ENCODE measurements at places on chromosomes 3 and 15.
A peak's percentile ranks its signal among the peaks of the same experiment; 100 is the strongest.

DNA sequence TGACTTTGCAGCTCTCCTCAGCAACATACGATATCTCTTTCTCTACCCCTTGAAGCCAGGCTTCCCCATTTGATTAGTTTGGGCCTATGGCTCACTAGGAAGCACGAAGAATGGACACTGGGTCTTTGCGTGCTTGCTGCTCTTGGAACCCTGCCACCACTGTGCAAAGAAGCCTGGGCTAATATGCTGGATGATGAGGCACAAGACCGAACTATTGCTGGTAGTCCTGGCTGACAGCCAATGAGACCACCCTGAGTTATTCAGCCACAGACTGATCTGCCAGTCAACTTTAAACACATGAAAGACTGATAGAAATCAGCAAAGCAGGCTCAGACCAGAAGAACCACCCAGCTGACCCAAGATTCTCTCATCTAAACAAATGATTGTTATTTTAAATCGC lies 250.3 kb downstream of the CBLB start:
- no peak for DNase-seq

DNA sequence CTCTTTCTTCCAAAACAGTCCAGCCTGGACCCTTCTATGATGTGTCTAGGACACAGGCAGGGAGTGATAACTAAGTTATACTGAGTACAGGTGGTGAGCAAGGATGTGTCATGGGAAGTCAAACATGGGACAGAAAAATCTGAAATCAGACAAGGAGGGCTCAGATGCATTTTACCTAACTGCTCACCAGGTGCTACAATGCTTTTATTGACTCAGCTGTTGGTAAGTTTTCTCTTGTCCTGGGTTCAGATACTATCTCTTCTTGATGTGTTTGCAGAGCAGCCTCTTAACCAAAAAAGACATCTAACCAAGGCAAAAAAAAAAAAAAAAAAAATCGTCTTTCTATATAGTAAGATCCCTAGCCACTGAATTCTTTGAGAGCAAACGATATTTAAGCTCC lies 378.6 kb downstream of the VPS13C start:
- DNase-seq = no peak

GRCh38 chr3:59450946-59451763 lies 401.3 kb upstream of the CFAP20DC start:
- no peak for DNase-seq

- no peak for DNase-seq
These were observed 4.3 kb downstream of the IRAK2 start for GRCh38 chr3:10169000-10169496.

GRCh38 chr3:47315069-47315647 lies 32.4 kb downstream of the KLHL18 start:
- no peak for DNase-seq

- DNase-seq = no peak
These were observed 216.3 kb downstream of the STAG1 start for GRCh38 chr3:136535906-136536305.

GRCh38 chr15:80523746-80524145 lies 119.6 kb downstream of the ARNT2 start:
- DNase-seq = no peak

GRCh38 chr15:84702961-84703482 lies 12.9 kb downstream of the SEC11A start:
- DNase-seq = no peak

GRCh38 chr15:95845862-95846515 lies 484.5 kb upstream of the NR2F2 start:
- no peak for DNase-seq

DNA sequence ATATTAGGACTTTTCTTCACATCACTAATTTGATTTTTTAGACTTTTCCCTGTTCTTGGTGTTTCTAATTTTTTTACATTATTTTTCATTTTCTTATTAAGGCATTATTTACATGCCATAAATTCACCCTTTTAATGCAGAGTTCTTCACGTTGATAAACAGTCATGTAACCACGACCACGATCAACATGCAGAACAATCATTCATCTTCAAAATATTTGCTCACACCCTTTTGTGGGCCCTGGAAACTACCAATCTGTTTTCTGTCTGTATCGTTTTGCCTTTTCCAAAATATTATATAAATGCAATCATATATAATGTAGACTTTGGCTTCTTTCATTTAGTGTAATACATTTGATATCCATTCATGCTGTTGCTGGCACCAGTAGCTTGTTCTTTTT lies 48.7 kb downstream of the ARRDC4 start:
- no peak for DNase-seq

- DNase-seq = no peak
These were observed 122.2 kb downstream of the SYNPR start for GRCh38 chr3:63400246-63400860.

DNA sequence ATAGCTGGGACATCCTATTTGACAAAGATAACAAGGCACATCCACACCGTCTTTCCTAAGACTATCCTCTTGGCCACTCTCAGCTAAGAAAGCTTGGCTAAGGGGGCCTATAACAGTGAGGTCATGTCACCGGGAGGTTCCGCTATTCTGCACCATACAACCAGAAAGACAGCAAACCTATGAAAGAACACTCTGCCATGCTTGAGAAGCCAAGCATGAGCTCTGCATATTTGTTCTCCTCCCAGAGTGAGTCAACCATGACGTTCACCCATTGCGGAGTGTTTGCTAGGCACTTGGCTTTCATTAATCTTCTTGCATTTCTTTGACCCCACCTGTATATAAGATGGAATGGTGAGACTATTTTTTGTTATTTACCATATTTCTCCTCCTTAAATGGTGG lies 141.2 kb downstream of the GMNC start:
- peak; percentile 91 for DNase-seq

GRCh38 chr3:14784087-14784681 lies 34.6 kb upstream of the FGD5 start:
- DNase-seq = no peak

- no peak for DNase-seq
These were observed 26.7 kb upstream of the OR5K4 start for GRCh38 chr3:98326945-98327344.

DNA sequence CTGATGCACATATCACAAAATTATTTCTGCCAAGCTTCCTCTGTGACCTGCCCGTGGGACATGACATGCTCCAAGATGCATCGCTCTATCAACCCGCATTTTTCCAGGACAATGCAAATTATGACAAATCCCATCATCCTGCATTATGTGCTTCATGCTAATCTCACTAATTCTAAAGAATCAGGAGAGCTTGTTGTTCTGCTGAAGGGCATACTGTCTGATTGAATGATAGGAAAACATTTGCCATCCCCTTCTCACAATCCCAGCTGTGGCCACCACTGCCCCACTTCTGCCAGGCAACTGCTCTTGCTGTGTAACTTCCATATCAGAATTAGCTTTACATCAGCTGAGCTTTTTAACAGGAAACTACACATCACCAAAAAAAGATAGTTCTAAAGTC lies 203.5 kb upstream of the NANOGP8 start:
- no peak for DNase-seq

DNA sequence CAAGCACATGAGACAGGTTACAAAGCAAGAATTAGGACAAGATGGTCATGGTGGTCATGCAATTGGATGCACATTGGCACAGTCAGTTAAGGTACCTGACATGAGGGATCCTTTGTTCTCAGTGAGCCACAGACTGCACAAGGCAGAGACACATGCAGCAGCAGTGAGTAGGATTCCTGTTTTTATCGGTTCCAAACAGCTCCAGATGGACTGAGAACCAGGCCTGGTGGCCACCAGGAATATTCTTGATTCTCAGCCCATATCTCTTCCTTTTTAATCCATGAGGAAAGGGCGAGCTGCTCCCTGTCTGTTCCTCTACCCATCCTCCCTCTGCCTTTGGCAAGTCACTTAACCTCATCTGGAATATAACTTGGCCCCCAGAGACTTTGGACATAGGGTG lies 410.8 kb downstream of the GAP43 start:
- no peak for DNase-seq

GRCh38 chr3:74621581-74621980 lies 7.1 kb upstream of the CNTN3 start:
- no peak for DNase-seq

GRCh38 chr3:123741041-123741511 lies 143.1 kb downstream of the MYLK start:
- no peak for DNase-seq

GRCh38 chr15:60611592-60612346 lies 132.8 kb upstream of the ICE2 start:
- DNase-seq = no peak

- no peak for DNase-seq
These were observed 296.8 kb downstream of the RORA start for GRCh38 chr15:60932051-60932915.

DNA sequence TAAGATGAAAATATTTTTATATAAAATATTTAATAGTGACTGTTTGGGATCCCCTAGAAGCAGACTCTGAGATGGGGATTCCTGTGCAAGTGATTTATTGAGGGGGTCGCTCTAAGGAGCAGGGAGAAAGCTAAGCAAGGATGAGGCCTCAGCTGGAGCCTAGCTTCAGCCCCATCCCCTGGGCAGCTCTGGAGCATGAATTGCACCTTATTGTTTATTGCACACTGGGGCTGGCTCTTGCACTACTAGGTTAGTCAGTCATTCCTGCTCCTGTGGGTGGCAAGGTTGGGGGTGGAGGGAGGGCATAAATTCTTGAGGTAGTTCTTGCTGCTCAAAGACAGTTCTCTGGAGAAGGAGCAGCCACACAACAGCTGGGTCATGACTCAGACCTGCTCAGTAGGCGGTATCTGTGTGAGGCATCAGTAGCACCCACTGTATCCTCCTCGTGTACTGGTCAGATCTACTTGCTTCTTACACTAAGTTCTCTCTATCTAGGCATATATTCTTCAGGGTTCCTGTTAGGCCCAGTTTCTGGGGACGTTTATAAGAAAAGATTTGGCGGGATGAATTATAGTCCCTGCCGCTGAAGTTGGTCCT lies 27.2 kb upstream of the TNFSF10 start:
- no peak for DNase-seq

- no peak for DNase-seq
These were observed 310.1 kb upstream of the NAALADL2 start for GRCh38 chr3:174548841-174549623.

DNA sequence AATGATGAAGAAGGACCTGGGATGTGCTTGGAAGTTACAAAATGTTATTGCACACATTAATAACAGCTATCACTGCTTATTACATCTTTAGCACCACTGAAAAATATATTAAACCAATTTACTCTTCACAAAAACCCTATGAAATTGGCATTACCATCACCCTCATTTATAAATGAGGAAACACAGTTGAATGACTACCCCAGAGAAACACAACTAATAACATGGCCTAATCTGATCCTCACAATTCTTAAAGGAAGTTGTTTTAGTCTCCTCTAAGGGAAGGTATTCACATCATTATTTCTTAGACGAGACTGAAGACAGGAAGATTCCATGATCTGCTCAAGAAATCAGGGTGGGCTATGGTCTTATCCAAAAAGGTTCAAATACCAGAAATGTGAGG lies 35.9 kb downstream of the INO80 start:
- DNase-seq = no peak

DNA sequence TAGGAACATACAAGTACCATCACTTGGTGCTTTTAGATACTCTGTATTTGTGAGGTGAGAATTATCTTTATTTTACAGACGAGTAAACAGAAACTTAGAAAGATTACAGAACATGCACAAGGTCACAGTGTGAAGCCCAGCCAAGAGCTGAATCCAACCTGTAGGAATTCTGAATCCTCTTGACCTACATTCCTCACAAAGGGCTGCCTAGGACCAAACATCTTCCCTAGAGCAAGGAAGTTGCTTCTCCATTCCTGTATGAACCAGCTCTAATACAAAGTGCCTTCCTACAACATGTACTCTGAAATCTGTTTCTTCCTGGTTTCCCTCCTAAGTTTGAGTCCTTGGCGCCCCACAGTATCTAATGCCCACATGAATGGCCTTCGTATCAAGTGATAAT lies 2.9 kb downstream of the HDGFL3 start:
- DNase-seq = no peak

DNA sequence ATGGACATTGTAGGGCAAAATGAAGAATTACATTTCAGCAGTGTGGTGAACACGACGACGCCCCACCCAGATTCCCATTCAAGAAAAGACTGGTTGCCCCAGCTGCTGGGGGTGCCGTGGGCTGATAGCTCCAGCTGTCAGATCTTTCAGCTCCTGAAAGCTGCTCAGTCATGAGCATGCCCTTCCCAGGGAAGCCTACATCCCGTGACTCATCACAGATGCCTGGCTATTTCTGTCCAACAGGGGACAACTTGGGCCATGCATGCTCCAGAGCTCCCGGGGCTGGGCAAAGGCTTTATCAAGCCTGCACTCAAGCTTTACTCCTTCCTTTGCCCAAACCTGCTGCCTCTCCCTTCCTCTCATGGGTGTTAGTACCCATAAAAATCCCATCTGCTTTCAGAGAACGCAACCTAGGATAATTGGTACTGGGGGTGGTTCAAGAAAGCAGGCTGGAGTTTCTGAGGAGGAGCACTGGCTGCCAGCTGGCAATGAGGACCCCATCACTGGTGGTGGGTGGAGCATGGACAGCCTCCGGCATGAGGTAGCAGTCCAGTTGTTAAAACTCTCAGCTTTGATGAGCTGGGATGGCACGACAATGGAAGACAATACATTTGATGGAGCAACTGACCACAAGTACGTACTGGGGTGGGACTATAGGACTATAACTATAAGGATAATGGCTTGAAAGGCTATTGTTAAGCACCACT lies 16.4 kb upstream of the ST8SIA2 start:
- DNase-seq = no peak

- no peak for DNase-seq
These were observed 52.1 kb downstream of the DAPK2 start for GRCh38 chr15:63994073-63994600.

- DNase-seq = no peak
These were observed 35.7 kb upstream of the MYZAP start for GRCh38 chr15:57556040-57556439.

GRCh38 chr3:59605318-59605717 lies 555.5 kb upstream of the CFAP20DC start:
- peak; percentile 36 for DNase-seq

All from NCI-H187 treated with DMSO at 0.1 percent for 48 hours (cell line).